CD4-positive, alpha-beta T cell treated with Interleukin-15 for 4 hours (primary cell): ENCODE measurements at places on chromosomes 6 and 20.

DNA sequence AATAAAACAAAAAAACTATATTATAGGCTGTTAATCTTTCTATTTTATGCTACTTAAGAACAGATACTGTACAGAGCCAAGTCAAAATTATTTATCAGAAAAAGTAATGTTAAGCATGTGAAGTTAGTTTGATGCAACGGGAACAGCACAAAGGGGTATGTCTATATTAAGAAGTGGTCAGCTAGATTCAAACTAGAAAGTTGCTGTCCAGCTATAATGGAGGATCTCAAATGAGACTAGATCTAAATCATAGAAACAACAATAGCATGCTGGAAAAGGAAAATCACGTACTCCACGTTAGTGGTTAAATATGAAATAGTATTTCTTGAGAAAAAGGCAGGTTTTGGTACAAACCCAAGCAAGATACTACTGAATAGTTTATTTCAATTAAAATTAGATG lies 1124.0 kb downstream of the GRIK2 start:
- DNase-seq, result no peak

GRCh38 chr20:18722371-18722770 lies 91.2 kb upstream of the SCP2D1 start:
- no peak for DNase-seq

- DNase-seq, result no peak
Observed at GRCh38 chr6:83006270-83006905, 59.3 kb downstream of the UBE3D start.

DNA sequence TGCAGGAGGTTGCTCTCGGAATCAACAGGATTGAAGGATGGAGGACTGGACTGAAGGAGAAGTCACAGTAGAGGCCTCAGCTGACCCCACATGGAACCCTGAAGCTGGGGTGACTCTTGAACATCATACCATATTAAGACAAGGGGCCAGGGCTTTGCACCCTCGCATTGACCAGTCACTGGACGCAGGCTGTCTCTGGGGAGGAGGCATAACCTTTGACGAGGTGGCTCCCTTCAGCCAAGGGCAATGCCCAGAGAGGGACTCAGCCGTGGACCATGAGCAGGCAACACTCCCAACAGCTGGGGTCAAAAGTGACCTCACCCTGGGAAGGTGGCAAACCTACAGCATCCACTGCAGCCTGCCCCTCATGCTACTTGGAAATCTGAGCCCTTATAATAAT lies 21.7 kb downstream of the PACSIN1 start:
- no peak for DNase-seq

DNA sequence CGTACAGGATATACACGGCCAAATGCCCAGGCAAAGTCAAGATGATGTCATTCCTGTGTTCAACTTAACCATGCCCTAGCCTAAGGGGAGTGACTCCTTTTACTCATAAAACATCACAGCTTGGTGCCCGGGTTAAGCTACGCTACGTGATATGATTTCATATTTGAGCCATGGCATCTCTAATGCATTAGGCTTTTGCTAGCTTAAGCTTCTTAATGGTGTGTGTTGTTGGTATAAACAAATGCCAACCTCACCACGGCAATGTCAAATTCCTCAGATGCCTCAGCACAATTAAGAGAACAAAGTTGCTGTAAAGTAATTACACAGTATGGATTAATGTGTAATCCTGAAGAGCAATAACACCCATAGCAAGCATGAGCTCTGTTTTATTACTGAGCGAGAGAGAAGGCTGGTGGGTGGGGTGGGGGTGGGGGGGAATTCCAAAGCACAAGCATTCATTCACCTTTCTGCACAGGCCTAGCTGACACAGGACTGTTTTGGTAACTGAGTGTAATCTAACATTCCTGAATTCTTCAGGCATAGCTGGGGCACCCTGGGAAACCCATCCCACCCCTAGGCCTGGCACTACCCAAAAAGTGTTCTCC lies 44.7 kb upstream of the CNKSR3 start:
- DNase-seq, result no peak

DNA sequence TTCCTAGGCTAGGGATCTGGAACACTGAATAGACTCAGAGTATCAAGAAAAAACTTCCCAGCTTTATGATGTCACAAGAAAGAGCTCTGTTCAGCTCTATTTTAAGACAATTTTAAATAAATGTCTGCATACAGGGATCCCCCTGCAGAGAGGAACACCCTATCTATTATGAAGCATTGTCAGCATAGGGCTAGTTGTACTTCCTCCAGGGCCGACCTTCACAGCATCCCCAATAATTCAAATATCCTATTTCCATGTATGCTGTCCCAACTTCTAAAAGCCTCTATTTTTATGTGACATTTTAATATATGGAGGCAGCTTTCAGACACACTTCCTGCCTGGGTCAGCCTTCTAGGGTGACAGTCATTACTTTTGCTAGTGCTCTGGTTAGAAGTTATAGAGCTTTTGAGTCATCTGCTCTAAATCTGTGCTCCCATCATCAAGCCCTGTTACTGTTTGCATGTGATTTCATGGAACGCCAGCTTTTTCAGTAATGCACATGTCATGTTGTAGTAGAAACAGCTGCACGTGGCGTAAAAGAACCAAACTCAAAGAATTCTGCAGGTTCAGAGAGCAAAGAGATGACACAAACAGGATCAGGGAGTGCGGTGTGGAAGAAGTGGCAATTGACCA lies 189.2 kb downstream of the ADGB start:
- no peak for DNase-seq

DNA sequence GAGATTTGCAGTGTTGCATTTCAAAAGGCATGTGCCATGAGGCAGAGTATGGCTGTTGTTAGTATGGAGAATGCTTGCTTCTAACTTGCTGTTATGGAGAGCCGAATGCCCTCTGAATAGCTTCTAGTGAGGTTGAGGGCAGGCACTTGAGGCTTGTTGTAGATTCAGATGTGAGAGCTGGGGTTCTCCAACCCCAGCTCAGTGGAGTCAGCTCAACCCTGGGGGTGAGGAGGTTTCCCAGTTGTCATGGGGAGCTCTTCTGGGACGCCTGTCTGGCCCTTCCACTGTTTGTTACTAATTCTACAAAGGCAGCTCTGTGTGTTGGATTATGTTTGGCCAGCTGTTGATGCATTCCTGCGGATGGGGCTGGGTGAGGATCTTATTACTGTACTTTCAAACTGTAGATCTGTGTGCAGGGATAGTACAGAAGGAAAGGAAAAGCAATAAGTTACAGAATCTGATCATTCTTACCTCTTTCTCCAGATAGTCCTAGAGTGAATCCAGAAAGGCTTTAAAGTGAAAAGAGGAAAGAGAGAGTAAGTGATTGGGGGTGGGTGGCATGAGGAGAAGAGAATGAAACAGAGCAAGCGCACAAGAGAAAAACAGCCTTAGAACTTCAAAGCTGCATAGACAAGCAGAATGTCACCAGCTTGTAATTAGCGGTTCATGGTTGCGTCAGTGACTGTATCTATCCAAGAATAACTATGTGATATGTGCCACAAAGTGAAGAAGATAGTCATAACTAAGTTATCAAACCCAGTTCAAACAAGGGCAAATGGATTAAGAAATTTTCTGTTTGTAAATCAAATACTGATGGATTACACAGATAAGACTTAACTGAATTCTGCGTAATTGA lies 148.7 kb downstream of the PRL start:
- no peak for DNase-seq

GRCh38 chr6:106512048-106512967 lies 117.0 kb downstream of the RTN4IP1 start:
- DNase-seq, result peak; percentile 72

DNA sequence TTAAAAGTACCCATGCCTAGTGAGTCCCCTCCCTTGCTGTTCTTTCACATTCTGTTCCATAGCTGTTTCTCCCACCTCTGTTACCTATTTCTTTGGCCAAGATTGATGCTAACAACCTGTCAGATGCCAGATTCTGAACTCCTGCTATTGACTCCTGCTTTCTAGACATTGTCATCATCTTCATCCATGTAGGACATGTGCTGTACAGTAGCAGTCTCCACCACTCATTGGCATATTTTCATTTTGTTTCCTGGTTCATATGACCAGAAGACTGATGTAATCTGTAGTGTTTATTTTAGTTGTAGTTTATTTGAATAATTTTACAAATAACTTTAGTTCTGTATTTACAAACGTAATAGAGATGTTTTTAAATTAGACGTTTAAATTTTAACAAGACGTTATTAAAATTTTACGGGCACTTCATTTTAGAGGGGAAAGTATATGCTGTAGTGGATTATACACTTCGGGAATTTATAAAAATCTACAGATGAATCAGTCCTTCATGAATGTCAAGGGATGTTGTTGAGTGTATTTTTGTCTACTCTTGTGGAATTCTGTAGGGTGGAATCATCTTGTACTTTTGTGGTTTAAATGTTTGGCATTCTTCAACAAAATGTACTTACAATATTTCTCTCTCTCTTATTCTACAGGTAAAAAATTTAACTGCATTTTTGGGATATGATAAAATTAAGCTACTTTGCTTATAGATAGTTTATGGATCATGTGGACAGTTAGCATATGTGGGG lies 34.1 kb downstream of the TRMT11 start:
- no peak for DNase-seq

GRCh38 chr6:44289726-44290260 lies 19.5 kb downstream of the TMEM151B start:
- DNase-seq, result no peak

DNA sequence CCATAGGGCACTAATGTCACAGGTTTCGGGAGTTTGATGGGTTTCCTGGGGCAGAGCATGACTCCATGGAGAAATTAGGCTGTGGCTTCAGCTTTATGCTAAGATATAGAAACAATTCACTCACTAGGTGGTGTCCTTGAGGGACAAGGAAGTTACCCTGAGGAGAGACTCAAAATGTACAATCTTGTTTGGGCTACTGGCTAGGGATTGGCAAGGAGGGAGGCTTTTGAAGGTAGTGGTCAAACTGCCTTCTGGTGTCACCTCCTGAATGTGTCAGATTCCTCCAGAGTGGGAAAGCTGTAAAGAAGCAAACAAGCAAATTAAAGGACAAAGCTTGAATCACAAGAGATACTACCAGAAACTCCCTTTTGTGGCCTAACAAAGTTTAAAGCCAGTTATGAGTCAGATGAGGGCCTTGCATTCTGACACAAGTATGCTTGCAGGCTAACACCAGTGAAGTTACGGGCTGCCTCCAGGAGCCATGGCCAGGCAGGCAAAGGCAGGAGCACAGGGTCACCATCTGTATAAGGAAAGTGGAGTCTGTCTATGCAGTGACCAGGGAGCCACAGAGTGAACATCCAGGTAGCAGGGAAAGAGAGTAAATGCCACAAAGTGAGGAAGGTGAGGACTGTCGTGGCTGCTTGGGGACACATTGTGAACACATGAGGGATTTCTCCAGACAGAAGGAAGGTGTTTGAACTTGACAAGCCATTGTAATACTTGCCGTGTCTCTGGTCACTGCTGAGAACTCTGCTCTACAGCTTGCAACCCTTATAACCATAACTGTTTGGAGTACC lies 107.7 kb upstream of the DTNBP1 start:
- no peak for DNase-seq

- DNase-seq, result peak; percentile 82
Observed at GRCh38 chr6:53306819-53307347, 41.9 kb downstream of the ELOVL5 start.

GRCh38 chr6:100518588-100518987 lies 53.9 kb upstream of the SIM1 start:
- DNase-seq, result no peak

DNA sequence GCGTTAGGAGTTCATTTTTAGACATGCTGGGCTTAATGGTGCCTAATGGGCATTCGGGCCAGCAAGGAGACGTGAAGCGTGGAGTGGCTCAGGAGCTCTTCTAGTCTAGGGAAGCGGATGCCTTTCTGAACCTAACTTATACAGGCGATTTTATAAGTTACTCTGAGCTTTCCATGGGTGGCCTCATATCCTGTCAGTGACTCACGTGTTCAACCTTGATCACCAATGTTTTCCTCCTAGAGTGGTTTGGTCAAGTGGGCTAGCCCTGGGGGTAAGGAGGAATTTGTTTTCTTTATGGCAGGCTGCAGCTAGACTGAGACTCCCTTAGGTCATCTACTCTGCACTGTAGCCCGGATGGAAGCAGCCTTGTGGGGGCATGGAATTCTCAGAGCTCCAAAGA lies 52.1 kb downstream of the PLAGL1 start:
- no peak for DNase-seq

DNA sequence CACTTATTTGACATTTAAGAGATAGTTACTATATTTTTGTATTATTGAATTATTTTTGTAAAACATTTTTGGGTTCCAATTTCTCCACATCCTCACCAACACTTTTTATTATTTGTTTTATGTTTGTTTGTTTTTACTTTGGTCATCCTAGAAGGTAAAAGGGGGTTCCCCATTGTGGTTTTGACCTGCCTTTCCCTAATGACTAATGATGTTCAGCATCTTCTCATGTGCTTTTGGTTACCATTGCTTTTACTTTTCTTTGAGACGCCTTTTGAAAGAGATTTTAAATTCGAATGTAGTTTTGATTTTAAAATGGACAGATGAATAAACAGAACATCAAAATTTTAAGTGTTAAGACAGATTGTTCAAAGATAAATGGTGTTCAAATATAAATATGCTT lies 46.9 kb downstream of the AK9 start:
- DNase-seq, result no peak

- DNase-seq, result no peak
Observed at GRCh38 chr6:137171053-137171374, 2.4 kb downstream of the IL22RA2 start.

DNA sequence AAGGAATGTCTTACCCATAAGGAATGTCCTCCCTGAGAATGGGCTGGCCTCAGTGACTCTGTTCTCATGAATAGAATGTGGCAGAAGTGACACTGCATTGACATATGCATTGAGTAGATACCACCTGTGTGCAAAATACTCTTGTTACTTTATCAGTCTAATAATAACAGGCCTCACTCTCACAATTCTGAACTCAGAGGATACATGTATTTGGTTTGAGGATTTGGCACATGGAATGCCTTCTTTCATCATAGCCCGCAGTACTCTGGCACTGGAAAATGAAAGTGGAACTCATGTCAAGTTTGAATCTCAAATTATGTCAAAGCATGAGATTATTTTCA lies 52.9 kb upstream of the PLCB4 start:
- DNase-seq, result no peak

DNA sequence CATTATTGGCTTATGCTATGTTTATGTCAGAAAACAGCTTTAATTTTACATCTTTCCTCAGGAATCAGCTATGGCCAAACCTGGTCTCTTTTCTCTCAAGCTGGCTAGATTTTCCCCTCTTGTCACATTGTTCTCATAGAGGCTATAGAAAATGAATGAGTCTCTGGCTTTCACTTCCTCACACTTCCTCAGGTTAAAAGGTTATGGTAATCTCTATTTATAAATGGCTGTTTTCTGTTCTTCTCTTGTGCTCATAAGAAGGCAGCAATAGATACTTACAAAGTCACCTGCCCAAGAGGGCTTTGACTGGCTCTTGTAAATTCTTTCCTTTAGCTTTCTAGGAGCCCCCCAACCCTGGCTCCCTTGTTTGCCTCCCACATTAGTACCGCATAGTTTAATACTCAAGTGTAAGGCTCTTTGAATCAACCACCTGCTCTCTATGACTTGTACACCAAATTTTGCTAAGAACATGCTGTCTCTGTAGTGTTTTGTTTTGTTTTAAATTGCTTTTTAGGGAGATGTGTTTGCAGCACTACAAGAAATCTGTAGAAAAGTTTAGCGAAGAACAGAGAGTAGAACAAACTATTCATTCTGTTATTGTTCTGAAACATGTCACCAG lies 897.4 kb upstream of the CITED2 start:
- DNase-seq, result no peak

- DNase-seq, result no peak
Observed at GRCh38 chr6:1603708-1604107, 6.0 kb upstream of the FOXC1 start.

- no peak for DNase-seq
Observed at GRCh38 chr6:51490101-51490500, 597.3 kb downstream of the PKHD1 start.

GRCh38 chr6:56999049-56999448 lies 44.1 kb downstream of the BEND6 start:
- no peak for DNase-seq
